ENCODE measurements at places on chromosomes 2 and 18.

GRCh38 chr2:209512971-209513370, 89.1 kb downstream of the MAP2 start:
- DNase-seq, result no peak

- no peak for DNase-seq
Measured at GRCh38 chr2:130796290-130796689, 40.4 kb upstream of the ARHGEF4 start.

GRCh38 chr2:134335601-134336000, 81.7 kb downstream of the MGAT5 start:
- no peak for DNase-seq

DNA sequence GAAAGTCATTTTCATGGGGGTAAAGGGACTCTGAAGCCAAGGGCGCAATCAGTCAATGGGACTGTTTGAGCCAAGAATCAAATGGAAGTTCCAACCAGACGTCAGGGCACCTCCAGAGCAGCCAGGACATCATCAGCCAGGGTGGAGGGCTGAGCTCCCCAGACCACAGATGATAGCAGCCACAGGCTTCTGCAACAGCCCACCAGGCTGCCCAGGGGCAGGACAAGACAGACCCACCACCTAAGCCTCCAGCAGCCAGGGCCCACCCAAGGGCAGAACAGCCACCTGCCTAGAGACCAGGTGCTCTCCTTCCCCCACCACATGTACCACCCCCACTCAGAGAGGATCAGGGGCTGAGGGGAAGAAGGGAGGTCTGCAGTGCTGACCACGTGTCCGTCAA, 53.8 kb upstream of the SLC66A3 start:
- DNase-seq, result no peak

DNA sequence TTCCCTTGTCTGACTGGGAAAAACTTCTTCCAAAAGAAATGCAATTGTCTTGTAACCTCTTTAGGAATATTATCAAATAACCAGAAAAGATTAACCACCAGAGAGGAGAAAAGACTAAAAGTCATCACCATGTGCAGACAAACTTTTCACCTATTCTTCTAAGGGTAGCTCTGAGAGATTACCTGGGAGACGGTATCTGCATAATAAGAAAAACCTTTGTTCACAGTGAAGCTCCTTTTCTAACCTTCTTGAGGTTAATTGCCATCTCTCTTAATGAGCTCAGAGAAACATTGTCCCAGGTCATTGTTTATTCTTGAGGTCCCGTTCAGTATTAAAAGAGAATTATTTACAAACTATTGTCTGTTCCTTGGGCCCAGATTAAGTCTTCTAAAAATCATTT, 1091.2 kb upstream of the LRRTM1 start:
- no peak for DNase-seq

DNA sequence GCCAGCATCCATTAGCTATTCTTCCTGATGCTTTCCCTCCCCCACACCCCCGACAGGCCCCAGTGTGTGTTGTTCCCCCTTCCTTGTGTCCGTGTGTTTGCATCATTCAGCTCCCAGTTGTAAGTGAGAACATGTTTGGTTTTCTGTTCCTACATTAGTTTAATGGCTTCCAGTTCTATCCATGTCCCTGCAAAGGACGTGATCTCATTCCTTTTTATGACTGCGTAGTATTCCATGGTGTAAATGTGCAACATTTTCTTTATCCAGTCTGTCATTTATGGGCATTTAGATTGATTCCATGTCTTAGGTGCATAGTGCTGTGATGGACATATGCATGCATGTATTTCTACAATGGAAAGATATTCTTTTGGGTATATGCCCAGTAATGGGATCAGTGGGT, 104.7 kb downstream of the TMEM185B start:
- no peak for DNase-seq

DNA sequence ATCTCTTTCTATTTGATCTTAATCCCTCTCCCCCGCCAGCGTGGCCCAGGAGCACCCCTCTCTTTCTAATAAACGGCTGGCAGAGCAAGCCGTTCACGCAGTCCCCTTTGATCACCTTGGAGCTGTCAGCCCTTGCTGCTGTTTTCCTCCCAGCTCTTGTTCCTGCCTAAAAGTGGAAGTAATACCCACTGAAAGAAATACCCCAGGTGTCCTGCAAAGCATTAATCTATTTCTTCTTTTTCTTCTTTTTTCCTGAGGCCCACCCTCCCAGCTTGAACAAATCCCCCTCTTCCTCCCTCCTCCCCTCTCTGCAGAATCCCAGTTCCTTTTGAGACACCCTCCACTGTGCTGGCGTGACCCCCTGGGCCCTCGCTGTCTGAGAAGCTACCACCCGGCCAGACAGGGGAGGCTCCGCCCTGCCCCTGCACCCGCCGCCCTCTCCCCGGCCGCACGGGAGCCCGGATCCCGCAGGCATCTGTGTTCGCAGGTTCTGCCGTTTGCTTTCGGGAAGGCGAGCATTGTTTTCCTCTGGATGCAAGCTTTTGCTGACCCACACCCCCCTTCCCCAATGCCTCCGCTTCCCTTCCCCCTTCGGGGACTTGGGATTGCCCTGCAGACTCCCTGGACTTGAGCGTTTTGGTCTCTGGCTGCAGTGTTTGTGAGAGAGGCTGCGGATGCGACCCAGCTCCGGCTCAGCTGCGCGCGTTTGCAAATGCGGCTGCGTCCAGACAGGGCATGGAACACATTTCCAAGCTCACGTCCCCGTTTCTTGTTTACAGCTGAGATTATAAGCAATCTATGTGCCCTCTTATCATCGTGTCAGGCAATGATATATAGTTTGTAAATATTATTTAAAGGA, 631.5 kb downstream of the NYAP2 start:
- no peak for DNase-seq

GRCh38 chr2:226831266-226831665, 4.6 kb upstream of the RHBDD1 start:
- DNase-seq, result no peak

DNA sequence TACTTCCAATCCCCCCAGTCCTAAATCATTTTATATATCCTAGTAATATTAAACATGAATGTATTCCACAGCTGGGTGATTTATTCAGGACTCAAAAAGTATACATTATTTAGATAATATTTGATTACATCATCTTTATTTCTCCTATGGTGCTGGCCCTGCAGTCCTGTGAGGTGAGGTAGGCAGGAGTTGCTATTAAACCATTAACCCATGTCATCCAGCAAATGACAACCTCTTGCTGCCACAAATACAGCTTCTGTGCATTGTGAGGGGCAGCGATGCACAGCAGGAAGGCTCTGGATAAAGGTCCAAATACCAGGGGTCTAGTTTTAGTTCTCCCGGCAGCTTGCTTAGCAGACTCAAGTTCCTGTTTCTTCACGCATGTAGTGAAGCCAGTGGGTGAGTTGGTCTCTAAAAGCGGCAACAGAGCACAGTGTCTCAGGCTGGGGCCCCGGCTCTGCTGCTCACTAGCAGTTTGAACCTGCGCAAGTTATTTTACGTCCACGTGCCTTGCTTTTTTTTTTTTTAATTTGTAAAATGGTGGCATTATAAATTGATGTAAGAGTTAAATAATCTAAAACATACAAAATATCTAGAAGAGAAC, 36.1 kb downstream of the INSIG2 start:
- no peak for DNase-seq

Measured in GM12892 (cell line).